AG04450 (cell line): ENCODE measurements at places on chromosomes 6 and 20.
A peak's percentile ranks its signal among the peaks of the same experiment; 100 is the strongest.

GRCh38 chr6:1047981-1048541 lies 263.8 kb upstream of the FOXQ1 start:
- no peak for DNase-seq

GRCh38 chr20:50886184-50886790 lies 45.0 kb downstream of the ADNP start:
- no peak for DNase-seq

DNA sequence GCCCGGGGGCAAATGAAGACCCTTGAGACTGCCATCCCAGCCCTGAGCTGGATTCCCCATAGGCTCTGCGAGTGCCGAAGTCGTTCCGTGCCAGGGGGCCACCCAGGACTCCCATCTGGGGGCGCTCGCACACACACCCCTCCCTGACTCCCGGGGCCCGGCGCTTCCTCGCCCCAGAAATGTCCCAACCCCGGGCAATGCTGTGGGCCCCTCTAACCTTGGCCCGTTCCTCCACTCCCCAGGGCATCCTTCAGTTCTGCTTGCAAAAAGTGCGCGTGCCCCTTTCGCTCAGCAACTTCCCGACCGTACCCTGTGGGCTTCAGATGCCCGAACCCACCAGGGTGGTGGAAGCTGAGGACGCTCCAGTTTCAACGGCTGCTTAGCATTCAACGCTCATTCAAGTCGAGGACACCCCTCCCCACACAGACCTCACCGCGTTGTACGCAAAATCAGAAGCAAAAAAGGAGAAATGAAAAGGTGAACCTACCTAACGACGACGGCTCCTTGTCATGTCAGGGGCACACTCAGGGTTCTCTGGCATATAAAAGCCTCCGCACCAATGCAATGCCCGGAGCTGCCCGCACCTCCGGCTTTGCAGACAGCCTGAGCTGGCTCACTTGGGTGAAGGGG lies 25.3 kb downstream of the RIPOR2 start:
- DNase-seq = no peak

DNA sequence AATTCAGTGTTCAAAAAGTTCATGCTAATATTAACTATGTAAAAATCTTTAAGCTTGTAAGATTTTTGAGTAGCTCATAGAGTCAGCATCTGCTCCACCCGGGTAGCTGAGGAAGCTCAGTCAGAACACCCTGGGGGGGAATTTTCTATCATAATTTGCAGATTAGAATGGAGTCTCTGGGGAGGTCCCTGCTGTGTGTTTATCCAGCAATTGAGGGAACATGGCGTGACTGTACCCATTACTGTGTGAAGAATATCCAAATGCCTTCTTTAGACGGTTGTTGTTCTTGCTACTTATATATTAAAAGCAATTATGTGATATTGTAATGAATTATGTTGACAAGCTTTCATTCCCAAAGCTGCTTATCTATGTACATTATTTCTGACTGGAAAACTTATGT lies 64.8 kb downstream of the AIG1 start:
- DNase-seq = no peak

DNA sequence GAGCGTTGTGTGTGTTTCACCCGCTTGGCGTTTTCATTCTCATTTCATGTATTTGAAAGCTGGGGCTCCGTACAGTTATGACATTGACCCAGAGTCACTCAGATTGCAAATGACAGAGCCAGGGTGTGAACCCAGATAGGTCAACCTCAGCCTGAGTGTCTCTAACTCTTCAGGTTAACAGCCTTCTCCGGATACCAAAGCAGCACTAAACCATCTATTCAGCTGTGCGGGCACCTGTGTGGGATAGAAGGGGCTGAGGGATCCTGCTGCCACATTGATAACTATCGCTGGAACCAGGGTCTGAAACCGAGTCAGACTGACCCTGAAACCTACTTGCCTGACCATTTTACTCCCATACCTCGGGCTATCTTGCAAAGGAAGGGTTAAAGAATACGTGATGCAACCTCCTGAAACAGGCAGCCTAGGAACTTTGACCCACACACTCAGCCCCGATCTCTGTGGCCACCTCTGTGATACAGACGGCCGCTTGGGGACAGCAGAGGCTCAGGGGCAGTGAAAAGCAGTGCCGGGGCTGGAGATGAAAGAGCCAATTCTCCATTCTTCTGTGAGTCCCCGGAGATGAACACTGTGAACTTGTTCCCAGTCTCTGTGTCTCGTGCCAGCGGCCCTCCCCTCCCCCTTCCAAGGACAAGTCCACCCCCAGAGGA lies 233.5 kb upstream of the QKI start:
- DNase-seq = no peak

DNA sequence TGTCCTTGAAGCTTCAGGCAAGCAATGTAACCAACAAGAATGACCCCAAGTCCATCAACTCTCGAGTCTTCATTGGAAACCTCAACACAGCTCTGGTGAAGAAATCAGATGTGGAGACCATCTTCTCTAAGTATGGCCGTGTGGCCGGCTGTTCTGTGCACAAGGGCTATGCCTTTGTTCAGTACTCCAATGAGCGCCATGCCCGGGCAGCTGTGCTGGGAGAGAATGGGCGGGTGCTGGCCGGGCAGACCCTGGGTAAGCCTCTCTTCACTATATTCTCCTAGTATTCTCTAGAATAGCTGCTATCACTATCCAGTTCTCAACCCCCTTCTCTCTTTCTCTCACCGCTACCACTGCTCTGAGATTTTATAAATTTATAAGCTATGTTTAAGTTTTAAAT lies 40.0 kb downstream of the EIF2S2 start:
- no peak for DNase-seq

- no peak for DNase-seq
Observed at GRCh38 chr6:17214106-17214505, 67.1 kb upstream of the RBM24 start.

DNA sequence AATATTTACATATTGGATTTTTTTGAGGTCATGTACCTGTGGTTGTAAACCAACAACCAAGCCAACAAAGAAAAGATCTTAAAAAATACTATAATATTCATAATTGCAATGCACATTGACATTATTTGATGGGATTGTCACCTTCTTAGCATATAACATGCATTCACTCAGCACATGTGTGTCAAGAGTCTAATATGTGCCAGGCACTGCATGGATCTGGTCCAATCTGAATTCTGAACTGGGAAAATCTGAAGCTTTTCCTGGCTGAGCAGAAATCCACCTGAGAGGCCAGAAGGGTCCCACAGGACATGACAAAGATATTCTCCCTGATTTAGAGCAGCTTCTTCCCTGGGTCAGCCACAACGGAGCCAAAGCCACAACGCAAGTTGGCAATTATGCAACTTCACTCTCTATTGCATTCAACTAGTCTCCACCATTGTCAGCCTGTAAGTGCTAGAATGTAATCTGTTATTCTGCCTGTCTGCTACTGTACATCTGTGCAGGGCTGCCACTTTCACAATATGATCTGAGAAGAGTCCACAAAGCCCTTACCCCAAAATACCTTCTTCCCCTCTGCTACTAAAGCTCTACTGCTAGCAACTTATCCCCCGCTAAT lies 17.0 kb upstream of the DDO start:
- no peak for DNase-seq

DNA sequence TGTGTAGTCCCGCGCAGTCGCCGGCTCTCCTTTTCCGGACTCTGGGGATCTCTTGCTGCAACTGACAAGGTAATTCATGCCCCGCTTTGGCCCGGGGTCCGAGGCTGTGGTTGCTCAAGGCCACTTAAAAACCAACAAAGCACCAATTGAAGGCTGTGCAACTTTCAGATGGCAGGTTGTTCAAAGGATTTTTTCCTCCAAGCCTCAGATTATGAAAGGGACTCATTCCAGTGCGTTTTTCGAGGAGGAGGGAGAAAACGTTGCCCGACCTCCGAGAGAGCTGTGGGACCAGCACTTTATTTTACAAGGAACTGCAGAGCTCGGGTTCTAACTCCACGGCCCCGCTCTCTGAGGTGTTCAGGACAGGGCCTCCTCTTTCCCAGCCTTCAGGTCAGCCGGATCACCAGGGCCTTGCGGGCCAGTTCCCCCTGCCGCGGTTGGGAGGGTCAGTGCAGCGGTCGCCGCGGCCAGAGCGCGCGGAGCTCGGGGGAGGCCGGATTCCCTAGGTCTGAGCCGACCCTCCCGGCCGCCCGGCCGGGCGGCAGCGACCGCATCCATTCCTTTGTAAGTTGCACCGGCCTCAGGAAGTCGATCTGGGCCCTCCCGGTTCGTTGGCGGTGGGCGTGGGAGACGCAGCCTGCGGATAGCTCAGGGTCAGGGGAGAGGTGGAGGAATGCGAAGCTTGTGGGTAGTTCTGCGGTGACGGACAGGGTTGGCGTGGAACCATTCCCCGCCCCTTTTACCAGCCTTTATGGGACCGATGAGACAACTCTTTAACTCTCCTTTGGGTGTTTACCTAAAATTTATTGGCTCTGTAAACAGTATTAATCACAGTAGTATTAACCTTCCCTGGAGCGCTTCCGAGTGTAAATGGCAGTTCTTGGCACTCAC lies 1.6 kb downstream of the UTRN start:
- peak; percentile 83 for DNase-seq

- no peak for DNase-seq
Observed at GRCh38 chr6:136412410-136412809, 122.8 kb upstream of the BCLAF1 start.
